ENCODE measurements at places on chromosomes 3 and 15. TPM values are rescaled to one million over a fixed set of nuclear protein-coding genes. Genes with fewer than 3 reads are reported as not detected.
A peak's percentile ranks its signal among the peaks of the same experiment; 100 is the strongest.

FBXL22 gene
- 1.5 TPM for total RNA-seq

SLC22A14 gene
- 0.28 TPM for total RNA-seq

MASP1 gene
- total RNA-seq: not detected

GOLGA8Q gene
- total RNA-seq: 27.5 TPM

GRCh38 chr3:41204369-41204768 is 5.1 kb downstream of the CTNNB1 start:
- no peak for DNase-seq
- peak overlapping the region; percentile 19 for H3K4me3 ChIP-seq
- peaks cover 5% of the 10 kb centered on the region for H3K36me3 ChIP-seq
- H3K27ac ChIP-seq: no peak overlapping the region
- H3K27me3 ChIP-seq: no peaks in the 10 kb centered on the region

- no peak for DNase-seq
- H3K36me3 ChIP-seq: no peaks in the 10 kb centered on the region
- H3K27ac ChIP-seq: no peak overlapping the region
- peaks cover 10% of the 10 kb centered on the region for H3K4me1 ChIP-seq
- no peak overlapping the region for H3K4me3 ChIP-seq
These were observed 35.5 kb downstream of the ARRDC4 start for GRCh38 chr15:97995881-97996603.

DNA sequence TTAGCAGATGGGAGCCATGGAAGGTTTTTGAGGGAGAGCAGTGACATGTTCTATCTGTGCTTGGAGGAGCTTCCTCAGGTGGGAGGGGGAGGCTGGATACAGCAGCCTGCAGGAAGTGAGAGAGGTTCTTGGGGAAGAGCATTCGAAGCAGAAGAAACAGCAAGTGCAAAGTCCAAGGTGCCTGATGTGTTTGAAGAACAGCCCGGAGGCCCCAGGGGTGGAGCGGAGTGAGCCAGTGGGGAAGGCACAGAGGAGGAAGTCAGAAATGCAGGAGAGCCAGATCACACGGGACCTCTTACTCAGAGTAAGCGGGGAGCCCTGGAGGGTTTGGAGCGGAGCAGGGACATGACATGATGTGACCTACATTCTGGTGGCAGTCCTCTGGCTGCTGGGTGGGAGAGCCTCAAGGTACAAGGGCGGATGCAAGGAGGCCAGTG is 10.8 kb downstream of the ITGA11 start:
- H3K27me3 ChIP-seq: peaks cover 12% of the 10 kb centered on the region
- no peaks in the 10 kb centered on the region for H3K4me1 ChIP-seq
- no peak overlapping the region for H3K27ac ChIP-seq
- no peaks in the 10 kb centered on the region for H3K36me3 ChIP-seq

- DNase-seq: no peak
- peaks cover 7% of the 10 kb centered on the region for H3K27me3 ChIP-seq
- no peak overlapping the region for H3K27ac ChIP-seq
- H3K36me3 ChIP-seq: no peaks in the 10 kb centered on the region
- H3K4me3 ChIP-seq: no peak overlapping the region
These were observed 131.3 kb downstream of the FAM43A start for GRCh38 chr3:194816748-194817591.

DNA sequence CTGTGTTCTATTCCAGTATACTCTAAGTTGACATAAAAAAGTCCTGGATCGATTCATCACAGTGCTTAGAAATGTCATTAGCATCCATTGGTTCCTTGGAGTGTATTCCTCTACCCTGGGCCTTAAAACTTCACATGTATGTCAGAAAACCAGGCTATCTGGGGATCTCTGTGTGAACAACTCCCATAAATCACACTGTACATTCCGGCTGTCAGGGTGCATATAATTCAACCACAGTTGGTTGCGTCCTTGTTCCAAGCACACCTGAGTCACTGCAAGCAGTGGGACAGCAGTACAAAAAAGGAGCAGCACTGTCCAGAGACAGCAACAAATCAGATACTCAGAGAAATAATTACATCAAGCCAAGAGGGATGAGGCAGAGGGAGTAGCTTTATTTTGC is 52.4 kb downstream of the PDZRN3 start:
- H3K27me3 ChIP-seq: peaks cover 16% of the 10 kb centered on the region
- H3K4me1 ChIP-seq: no peaks in the 10 kb centered on the region
- no peak overlapping the region for H3K4me3 ChIP-seq
- H3K36me3 ChIP-seq: no peaks in the 10 kb centered on the region
- H3K27ac ChIP-seq: no peak overlapping the region
- no peak for DNase-seq

DNA sequence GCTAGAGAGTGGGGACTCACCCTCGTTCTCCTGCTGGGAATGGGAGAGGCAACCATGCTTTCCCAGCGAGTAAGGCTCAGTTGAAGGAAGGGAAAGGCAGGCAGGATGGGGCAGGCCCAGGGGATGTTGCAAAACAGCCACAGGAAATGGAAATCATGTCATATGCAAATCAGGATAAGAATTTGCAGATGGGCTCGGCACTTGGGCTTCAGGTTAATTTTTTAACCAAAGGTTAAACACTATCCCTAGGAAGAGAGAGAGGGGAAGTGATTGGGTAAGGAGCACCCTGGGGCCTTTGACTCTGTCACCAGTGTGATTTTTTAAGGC is 14.6 kb upstream of the PLA2G4E start:
- H3K27ac ChIP-seq: peak overlapping the region; percentile 78
- peaks cover 19% of the 10 kb centered on the region for H3K4me1 ChIP-seq
- H3K4me3 ChIP-seq: peak overlapping the region; percentile 64
- no peaks in the 10 kb centered on the region for H3K27me3 ChIP-seq
